ENCODE measurements at places on chromosomes 12 and 14.

- no peak for DNase-seq
Observed at GRCh38 chr14:67268426-67269150, 27.4 kb downstream of the PALS1 start.

- DNase-seq, result no peak
Observed at GRCh38 chr12:118480235-118480634, 103.9 kb downstream of the SUDS3 start.

GRCh38 chr12:8886502-8887284 lies 27.6 kb upstream of the PHC1 start:
- DNase-seq, result no peak

- no peak for DNase-seq
Observed at GRCh38 chr12:104596134-104596799, 139.5 kb downstream of the CHST11 start.

DNA sequence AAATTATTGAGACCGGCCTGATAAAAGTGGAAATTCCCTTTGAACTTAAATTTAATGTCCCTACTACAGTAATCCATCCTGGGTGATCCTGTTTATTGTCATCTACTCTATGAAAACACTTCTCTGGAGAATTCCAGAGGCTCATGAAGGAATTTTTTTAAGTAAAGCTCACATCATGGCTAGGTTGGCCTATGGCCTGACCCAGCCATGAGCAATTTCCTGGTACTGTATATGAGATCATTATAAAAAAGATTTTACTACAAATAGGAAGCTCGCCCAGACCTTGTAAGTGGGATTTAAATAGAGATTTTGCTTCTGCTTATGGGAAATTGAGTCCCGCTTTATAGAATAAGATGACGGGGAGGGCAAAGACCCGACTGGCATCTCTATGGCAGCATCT lies 215.5 kb downstream of the DPF3 start:
- no peak for DNase-seq

DNA sequence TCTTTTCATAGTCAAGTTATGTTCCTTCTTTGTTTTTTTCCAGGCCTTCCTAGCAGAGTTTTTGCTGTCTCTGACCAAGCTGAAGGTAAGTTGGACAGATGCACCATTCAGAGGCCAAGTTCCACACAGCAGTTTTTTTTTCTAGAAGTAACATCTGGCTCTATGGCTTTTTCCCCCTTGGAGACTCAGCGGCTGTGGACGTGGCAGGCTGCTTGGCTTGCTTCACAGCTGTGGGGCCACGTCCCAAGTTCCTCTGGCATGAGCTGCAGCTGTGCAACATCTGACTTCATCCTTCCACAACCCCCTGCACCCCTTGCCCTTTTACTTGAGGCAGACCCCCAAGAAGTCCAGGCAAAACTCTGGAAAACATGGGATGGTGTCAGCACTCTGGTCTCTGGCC lies 24.2 kb upstream of the RHOJ start:
- DNase-seq, result no peak

DNA sequence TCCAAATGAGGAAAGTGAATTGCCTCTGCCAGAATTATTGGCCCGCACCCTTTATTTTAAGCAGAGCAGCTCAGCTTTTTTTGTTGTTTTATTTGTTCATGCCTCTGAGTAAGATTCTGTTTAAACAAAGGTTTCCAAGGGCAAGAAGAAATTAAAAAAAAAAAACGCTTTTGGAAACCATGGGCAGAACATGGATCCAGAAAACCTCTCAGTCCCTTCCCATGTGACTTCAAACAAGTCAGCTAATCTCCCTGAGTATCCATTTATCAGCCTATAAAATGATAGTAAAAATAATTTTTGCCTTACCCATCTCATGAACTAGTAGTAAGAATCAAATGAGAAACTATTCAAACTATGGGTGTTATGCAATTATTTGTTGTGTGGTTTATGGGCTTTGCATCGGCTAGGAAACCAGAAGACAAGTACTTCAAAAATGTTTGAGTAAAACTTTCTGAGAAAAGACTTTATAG lies 27.6 kb downstream of the KITLG start:
- DNase-seq, result no peak

DNA sequence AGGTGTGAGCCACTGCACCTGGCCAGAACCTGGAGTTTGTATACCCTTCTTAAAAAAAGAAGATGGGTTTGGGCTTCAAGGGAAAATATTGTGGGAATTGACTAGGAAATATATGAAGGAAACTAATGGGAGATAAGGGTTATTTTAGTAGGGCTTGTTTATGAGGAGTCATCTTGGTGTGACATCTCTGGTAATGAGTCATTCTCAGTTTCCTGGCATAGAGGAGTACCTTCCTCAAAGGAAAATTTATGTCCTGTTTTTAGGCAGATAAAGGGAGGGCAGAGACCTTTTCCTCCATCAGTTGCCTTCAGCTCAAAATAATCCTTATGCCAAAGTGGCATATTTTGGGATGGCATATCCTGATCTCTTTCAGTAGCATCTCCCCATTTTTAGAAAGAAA lies 30.6 kb upstream of the NFKBIA start:
- DNase-seq, result no peak

DNA sequence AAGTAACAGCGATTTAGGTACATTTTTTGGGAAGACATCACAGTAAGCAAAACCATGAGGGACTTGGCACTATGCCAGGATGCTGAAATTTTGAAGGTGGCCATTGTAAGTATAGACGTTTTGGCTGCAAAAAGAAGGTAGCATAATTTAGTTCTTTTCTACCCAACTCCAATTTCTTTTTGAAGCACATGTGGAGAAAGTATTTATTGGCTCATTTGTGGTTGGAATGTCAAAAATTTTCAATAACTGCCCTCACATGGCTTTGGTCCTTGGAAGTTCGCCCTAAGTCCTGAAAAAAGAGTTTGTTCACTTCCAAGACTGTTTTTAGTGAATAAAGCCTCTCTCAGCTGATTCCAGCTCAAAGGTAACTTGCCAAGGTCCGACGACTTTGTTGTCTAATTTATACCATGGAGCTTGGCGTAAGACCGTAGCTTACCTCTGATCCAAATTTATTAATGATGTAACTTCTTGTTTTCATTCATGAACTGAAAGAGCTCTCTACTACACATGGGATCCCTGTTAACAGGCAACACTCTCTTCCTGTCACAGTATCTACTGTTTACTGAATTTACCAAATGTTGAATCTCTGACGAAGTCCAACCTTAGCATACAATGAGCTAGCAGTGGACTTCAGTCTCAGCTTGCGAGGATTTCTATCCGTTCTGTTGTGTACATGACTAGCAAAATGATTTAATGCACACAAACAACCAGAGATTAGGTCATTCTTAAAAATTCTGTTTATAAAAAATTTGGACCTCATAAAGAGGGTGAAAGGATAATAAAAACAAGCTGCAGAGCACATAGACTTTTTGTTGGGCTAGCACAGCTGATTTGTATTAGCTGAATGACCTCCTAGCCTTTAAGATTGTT lies 49.0 kb downstream of the MSRB3 start:
- DNase-seq, result no peak

GRCh38 chr14:57761800-57762199 lies 104.1 kb downstream of the SLC35F4 start:
- no peak for DNase-seq

- DNase-seq, result no peak
Observed at GRCh38 chr12:46186088-46186487, 82.8 kb downstream of the SLC38A1 start.

- DNase-seq, result no peak
Observed at GRCh38 chr14:84493779-84494178, 1036.2 kb upstream of the FLRT2 start.

DNA sequence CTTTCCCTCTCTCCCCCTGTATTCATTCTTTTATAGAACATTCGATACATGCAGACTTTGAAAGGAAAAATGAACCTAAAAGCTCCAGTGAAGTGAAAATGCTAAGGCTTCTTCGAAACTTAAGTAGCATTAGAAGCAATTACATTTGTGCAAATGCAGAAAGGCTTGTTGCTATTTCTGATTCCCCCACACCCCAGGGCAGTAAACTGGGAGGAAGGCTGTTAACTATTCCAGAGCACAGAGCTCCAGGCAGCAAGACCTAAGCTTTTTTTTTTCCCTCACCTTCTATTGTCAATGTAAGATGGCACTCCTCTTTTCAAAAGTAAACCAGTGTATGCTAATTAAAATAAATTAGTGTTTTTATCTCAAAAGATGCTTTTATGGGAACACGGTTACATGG lies 448.9 kb upstream of the TBX3 start:
- no peak for DNase-seq

DNA sequence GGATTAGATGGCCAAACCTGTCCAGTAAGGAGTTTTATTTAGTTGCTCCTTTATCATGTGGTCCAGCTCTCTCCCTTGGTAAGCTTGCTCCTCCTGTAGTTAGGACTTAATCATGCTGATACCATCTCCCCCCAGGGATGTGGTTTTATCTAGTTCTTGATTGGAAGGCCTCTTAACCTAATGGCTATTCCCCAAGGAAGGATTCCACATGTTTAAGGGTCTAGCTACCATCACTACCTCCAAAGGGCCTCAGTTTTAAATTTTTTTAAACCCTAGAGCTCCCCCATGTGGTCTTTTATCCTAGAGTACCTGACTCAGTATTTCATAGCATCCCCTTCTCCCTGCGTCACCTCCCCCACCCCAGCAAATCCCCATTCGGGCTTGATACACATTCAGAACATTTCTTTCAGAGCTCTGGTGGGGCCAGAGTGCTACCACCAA lies 22.5 kb downstream of the MAP3K12 start:
- peak; percentile 34 for DNase-seq

GRCh38 chr12:6532927-6533652 lies 1.2 kb upstream of the GAPDH start:
- DNase-seq, result peak; percentile 57

- DNase-seq, result no peak
Observed at GRCh38 chr12:88570103-88570502, 10.2 kb downstream of the KITLG start.

GRCh38 chr12:79826267-79827128 lies 108.4 kb downstream of the PPP1R12A start:
- DNase-seq, result no peak

DNA sequence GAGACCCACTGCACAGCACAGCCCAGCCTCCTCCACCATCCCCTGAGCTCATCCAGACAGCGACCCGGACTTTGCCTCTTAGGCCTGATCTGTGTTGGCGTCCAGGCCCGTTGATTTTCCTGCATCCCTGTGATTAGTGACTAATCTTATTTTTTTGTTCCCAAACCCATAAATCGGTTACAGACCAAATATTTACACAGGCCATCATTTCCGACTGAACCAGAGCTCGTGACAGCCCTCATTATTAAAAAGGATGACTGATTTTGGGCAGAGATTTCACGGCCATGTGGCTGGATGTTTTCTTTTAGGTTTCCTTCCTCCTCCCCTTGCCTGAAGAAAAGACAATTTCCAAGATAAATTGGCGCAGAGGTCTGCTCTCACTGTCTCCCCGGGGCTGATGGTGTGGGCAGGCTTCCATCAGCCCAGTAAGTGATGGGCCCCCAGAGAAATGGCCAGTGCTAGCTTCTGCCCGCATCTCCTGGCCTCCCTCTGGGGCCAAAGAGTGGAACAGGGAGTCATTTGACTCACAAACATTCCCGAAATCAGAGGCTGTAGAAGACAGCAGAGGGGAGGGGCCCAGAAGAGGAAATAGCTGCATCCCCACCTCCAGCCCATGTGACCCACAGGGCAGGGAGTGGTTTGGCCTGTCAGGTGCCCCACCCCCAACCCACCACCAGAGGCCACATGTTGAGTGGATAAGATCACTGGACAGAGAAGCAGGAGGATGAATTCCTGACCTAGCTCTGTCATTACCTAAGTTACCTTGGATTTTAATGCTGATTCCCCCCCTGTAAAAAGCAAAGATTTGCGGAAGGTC lies 283.5 kb downstream of the KSR2 start:
- peak; percentile 29 for DNase-seq

GRCh38 chr12:93699271-93700145 lies 22.3 kb downstream of the CRADD start:
- no peak for DNase-seq

- DNase-seq, result peak; percentile 48
Observed at GRCh38 chr12:56631790-56632700, 1.9 kb upstream of the BAZ2A start.

DNA sequence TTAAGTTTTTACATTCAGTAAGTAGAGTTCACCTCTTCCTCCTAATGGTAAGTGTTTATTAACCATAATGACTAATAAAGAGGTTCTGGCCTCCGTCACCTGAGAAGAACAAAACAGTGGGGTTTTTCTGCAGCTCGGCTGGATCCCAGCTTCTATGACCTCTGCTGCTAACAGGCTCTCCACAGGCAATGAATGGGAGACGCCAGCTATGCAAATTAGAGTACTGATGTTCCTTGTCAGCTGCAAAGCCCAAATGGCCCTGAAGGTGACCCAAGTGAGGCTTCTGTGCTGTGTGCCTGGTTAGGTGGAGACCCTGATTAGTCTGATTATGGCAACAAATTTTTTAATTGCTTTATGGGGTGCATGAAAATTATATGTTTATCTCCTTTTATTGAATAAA lies 218.1 kb downstream of the APAF1 start:
- no peak for DNase-seq

GRCh38 chr12:122097927-122098756 lies 19.6 kb downstream of the MLXIP start:
- no peak for DNase-seq

GRCh38 chr14:55314449-55314848 lies 43.2 kb downstream of the FBXO34 start:
- no peak for DNase-seq

- no peak for DNase-seq
Observed at GRCh38 chr14:78005325-78005724, 164.8 kb upstream of the NRXN3 start.

GRCh38 chr12:49609875-49610154 lies 4.4 kb upstream of the FAM186B start:
- no peak for DNase-seq

- DNase-seq, result no peak
Observed at GRCh38 chr12:24280056-24280842, 330.8 kb upstream of the SOX5 start.

GRCh38 chr12:116135209-116135930 lies 142.1 kb downstream of the MED13L start:
- DNase-seq, result no peak

DNA sequence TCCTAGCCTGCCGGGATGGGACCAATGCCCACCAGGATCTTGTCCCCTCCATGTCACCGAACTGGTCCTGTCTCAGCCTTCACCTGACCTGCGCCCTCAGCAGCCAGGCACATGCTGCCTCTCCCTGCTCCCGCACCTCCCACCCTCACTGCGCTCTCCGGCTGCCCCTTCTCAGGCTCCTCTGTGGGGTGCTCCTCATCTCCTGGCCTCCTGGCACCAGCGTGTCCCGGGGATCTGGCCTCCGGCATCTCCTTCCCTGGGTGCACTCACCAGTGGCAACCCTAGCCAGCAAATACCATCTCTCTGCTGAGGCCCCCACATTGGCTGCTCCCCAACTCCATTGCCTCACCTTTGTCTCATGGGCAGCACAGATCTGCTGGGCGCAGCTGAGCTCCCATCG lies 29.0 kb downstream of the BEGAIN start:
- no peak for DNase-seq

DNA sequence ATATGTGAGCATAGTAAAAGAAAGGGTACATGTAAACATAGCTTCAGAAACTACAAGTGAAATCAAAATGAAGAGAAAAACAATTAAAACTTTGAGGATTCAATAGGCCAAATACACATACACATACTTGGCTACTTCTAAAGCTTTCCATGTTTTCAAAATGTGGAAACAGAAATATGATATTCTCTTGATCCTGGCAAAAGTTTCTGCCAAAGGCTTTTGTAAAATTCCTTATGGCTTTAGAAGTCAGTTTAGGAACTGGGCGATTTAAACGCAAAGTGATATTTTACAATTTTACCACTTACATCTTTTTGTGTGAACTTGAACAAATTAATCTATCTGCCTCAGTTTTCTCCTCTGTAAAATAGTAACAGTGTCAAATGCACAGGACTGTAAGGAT lies 756.4 kb downstream of the C12orf50 start:
- DNase-seq, result no peak

GRCh38 chr12:68673788-68674187 lies 13.0 kb upstream of the NUP107 start:
- DNase-seq, result no peak

All from HEK293T (cell line).